ENCODE measurements at places on chromosomes 4 and X.

DNA sequence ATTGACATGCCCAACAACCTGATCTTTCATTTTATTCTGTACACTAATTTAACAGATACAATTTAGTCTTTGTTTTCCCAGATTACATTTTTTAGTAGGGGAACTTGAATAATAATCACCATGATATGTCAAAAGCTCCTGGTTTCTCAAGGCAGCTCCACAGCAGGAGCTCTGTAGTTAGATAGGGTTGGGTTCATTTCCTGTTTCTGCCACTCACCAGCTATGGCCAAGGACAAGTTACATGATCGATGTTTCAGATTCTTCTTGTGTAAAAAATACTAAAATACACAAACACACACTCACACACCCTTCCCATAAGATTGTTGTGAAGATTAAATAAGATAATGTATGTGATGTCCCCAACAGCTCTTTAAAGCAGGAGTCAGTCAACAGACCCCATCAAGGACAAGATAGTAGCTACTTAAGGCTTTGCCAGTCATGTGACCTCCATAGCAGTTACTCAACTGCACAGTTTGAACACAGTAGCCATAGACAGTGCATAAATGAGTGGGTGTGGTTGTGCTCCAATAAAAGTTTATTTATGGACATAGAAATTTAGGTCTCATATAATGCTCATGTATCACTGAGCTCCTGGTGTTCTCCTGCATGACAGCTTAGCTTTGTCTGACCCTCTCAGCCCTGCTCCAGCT lies 18.4 kb downstream of the GUCY1A1 start:
- DNase-seq = no peak

GRCh38 chr4:19074036-19074435 lies 1052.5 kb upstream of the LCORL start:
- no peak for DNase-seq

DNA sequence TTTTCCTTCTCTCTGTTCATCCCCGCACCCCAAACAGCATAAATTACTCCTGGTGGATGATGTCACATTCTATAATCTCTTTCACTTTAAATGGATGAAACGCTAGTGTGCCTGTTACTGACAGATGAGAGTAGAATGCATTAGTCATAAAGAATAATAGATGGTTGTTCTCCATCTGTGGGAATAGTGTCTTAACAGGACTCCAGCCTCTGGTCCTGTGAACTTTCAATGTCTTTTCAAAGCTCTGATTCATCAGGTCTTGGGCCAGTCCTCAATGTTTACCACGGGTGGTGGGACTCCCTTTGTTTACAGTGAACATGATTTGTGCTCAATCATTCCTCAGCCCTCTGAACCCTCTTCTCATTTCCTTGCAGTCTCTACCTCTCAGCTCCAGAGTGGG lies 182.6 kb downstream of the GABRB1 start:
- DNase-seq = no peak

DNA sequence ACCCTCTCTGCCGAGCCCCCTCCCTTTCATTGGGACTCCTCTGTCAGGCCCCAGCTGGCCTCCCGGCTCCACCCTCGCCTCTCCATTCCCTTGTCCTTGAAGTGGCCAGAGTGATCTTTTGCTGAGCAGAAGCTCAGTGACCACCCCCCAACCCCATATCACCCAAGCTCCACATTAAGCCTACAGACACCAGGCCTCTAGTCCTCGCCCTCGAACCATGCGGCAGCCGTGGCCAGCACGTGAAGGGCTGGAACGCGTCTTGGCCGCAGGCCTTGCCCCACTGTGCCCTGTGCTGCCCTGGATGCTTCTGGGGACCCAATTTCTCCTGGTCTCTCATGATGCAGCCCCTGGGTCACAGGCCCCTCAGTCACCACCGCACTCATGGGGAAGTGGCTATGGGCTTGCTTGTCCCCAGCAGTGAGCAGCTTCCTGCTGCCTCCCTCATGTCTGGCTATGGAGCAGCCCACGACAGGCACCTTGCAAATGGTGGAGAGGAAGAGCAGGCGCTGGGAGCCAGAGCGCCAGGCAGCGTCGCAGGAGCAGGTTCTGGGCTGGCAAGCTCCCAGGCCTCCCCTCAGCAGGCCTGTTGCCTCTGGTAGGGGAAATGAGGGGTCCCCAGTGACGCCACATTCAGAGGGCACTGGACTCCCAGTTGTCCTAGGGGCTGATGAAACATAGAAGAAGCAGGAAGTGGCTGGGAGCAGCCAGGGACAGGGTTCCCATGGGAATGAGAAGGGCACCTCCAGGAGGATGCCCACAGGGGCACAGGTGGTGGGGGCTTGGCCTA lies 757 bp upstream of the SRPK3 start:
- DNase-seq = no peak
